ENCODE measurements at places on chromosomes 4 and X. TPM values are rescaled to one million over a fixed set of nuclear protein-coding genes. Genes with fewer than 3 reads are reported as not detected.

Gene HSFX4
- not detected for total RNA-seq

Gene PARM1
- total RNA-seq: 0.07 TPM

DNA sequence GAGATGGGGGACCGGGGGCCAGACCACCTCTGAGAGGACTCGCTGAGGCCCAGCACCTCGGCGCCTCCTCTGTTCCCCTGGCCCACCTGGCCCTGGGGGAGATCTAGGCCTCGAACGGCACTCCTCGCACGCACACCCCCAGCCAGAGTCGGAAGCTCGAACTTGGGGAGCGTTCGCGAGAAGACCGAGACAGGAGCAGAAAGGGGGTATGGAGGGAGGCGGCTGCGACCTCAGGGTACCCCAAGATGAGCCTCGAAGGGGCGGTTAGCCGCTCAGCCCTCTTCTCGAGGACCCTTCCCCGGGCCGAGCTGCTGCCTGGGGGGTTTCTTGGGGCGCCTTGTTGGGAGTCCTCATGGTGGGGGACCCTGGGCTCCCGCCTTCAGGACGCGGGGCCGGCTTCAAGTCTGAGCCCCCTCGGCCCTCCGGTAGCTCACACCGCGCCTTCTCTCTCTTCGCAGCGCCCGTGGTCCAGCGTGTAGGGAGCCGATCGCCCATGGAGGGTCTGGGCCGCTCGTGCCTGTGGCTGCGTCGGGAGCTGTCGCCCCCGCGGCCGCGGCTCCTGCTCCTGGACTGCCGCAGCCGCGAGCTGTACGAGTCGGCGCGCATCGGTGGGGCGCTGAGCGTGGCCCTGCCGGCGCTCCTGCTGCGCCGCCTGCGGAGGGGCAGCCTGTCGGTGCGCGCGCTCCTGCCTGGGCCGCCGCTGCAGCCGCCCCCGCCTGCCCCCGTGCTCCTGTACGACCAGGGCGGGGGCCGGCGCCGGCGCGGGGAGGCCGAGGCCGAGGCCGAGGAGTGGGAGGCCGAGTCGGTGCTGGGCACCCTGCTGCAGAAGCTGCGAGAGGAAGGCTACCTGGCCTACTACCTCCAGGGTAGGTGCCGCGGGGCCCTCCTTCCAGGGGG is 706 bp downstream of the DUSP9 start:
- no peaks in the 10 kb centered on the region for H3K36me3 ChIP-seq
- H3K27ac ChIP-seq: no peak overlapping the region
- DNase-seq: no peak
- peak overlapping the region; percentile 29 for H3K4me3 ChIP-seq

DNA sequence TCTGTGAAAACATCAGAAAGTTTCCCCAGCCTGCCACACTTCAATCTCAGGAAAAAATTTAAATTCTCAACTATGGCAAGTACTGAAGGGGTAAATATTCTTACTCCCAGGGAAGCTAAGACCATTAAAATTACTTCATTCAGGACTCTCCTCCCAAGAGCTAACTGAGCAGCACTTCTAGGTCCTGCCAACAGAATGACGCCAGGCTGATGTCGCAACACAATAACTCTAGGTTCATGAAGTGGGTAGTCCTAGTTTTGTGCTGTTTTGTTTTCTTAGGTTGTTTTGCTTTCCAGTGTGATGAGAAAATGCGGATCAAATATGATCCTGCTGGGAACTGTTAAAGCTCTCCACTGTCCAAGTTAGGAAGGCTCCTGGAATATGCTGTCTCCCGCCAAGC is 180.0 kb downstream of the NKX6-1 start:
- no peaks in the 10 kb centered on the region for H3K36me3 ChIP-seq
- no peaks in the 10 kb centered on the region for H3K27me3 ChIP-seq
- H3K4me3 ChIP-seq: no peak overlapping the region
- H3K4me1 ChIP-seq: no peaks in the 10 kb centered on the region
- DNase-seq: no peak

Data from K562 (cell line).